ENCODE measurements at places on chromosomes 7 and 10.
A peak's percentile ranks its signal among the peaks of the same experiment; 100 is the strongest.

- DNase-seq, result no peak
Measured at GRCh38 chr7:42831006-42831717, 80.7 kb downstream of the C7orf25 start.

GRCh38 chr7:138785587-138786437 is 12.0 kb upstream of the TMEM213 start:
- DNase-seq, result no peak

- no peak for DNase-seq
Measured at GRCh38 chr10:103822107-103822716, 33.2 kb downstream of the SH3PXD2A start.

DNA sequence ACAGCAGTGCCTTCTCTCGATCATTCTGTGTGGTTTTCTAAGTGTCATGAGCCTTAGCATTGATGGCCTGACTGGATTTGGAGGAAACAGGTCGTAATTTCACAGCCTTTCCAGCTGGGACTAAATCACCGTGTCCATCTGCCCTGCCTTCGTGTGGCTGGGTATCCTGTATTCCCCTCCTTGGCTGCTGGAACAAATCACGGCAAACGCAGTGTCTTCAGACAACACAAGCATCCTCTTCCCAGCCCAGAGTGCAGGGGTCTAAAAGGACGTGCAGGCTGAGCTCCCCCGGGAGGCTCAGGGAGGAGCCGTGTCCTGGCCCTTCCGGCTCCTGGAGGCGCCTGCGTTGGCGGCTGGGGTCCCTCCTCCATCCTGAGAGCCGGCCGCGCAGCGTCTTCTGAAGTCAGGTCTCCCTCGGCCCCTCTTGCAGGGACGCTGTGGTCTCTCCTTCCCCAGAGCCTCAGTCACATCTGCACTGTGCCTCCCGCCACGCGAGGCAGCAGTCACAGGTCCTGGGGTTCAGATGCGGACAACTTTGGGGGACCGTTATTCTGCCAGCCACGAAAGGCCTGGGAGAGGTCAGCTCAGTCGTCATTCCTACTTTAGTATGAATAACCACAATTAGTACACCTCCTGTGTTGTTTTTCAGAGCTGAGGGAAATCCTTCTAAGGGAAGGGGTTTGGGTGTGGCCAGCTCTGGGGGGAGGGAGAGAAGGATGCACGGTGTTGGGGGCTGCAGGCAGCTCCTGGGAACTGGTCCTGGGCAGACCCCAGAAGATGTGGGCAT is 41.1 kb downstream of the FAM20C start:
- no peak for DNase-seq

- DNase-seq, result no peak
Measured at GRCh38 chr7:149245244-149245643, 5.8 kb downstream of the ZNF212 start.

- DNase-seq, result no peak
Measured at GRCh38 chr10:125201791-125202622, 41.6 kb upstream of the CTBP2 start.

DNA sequence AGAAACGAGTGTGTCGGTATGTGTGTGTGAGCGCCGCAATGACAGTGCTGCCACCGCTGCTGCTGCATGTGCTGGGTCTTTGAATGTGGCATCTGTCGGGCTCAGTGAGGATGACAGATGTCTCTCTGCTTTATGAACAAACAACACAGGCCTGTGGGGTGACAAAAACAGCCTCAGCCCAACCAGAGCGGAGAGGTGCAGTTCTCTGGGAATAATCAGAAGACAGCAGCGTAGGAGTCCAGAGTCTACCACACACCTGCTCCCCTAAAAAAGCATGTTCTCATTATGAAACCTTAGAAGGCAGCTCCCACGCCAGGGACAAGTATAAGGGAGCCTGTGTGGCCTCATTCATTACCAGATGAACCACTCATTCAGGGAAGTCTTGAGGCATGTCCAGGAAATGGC is 278.3 kb downstream of the KCNMA1 start:
- DNase-seq, result no peak

GRCh38 chr10:32023264-32023663 is 33.0 kb downstream of the KIF5B start:
- no peak for DNase-seq

DNA sequence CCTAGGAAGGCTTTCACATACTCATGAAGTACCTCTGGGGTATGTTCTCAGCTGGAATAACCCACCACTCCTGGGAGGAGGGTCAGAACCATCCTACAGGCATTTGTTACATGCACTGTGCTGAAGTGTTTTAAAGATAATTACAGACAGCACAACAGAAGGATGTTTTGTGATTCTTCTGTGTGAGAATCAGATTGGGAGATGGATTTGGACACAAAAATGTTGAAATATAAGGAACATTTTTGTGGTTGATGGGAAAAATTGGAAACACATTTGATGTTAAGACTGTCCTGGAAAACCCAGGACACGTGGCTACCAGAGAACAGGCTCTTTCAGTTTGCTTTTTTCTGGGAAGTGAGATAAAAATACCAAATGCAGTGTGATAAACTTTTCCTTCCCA is 61.4 kb downstream of the BICC1 start:
- peak; percentile 85 for DNase-seq

- DNase-seq, result peak; percentile 84
Measured at GRCh38 chr10:24463611-24464426, 254.9 kb downstream of the KIAA1217 start.

DNA sequence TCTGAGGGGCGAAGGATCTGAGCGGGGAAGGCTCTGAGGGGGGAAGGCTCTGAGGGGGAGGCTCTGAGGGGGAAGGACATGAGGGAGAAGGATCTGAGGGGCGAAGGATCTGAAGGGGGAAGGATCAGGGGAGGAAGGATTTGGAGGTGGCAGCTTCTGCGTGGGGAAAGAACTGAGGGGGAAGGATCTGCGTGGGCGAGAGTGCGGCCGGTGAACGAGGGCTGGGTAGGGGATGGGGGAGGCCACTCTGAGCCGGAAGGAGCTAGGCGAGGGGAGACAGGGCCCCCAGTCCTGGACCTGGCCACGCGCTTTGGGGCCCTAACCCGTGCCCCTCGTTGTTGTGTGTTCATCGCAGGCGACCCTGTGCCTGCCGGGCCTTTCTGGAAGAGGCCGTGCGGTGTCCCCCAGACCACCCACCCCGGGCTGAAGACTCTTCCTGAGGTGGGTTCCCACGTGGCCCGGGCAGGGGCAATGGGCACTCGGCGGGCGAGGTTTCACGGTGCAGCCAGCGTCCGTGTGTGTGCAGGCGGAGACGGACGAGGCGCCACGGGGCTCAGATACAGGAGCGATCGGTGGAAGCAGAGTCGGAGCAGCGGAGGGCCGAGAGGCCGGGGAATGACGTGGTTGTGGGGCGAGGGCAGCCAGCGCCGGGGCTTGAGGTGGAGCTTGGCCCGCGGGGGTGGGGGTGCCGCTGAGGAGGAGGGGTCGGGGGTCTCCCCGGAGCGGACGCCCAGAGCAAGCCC is 2.0 kb downstream of the CALY start:
- DNase-seq, result no peak

DNA sequence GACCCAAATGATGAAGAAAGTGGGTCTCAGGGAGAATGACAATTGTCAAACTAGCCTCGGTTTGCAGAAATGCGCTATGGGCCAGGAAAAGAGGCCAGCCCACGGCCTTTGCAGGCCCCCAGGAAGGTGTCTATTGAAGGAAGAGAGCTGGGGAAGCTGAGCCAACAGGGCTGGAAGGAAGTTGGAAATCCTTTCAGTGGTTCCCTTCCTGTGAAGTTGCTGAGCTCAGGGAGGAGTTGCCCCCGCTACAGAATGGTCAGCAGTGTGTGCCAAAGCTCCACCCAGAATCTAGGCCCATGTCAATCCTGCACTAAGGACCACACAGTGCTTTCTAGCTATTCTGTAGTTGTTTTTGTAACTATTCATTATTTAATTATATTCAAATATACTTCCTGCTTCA is 91.6 kb upstream of the ANLN start:
- no peak for DNase-seq

DNA sequence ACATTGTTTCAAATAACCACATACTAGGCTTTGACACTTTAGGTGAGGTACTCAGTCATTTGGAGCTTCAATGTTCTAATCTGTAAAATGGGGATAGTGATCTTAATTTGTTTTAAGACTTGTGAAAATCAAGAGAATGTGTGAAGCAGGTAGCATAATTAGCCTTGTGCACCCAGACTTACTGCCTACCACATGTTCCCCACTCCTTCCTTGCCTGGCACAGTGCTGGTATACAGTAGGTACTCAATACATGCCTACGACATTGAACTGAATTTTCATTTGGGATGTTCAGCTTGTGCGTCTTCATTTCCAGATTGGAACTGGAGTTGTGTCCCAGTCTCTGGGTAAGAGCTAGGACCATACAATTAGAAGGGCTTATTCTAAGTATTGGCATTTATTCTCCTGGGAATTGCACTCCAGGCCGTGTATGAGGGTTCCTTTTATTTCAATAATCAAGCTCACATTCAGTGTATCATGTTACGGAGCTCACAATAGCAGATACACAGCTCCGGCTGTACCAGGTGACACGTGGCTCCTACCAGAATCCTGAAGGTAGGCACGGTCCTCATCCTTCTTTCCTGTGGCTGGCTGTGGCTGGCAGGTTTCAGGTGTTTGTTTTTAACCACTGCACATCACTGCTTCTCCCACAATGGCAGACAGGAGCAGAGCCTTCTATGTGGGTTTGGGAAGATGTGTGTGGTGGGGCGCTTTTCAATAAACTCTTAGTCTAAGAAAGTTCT is 109.4 kb upstream of the PDCD4 start:
- no peak for DNase-seq

GRCh38 chr10:61159253-61159652 is 215.3 kb upstream of the RHOBTB1 start:
- no peak for DNase-seq

GRCh38 chr10:89520706-89521105 is 14.7 kb downstream of the SLC16A12 start:
- no peak for DNase-seq

DNA sequence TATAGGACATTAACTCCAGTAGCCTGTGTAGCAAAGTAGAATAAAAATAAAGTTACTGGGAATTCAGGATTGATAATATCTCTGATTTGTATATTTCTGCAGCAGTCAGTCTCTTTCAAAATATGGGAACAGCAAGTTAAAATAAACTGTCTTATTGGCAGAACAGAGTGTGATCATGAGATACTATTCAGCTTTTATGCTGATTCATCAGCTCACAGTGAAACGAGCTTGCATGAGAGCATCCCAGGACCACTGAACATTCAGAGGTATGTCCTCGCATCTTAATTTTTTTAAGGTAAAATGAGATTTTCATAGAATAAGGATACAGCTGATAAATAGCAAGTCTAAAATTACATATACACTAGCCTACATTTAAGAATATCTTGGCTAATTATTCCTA is 282.5 kb upstream of the MYO3A start:
- no peak for DNase-seq

GRCh38 chr7:55567571-55567970 is 4.7 kb downstream of the VOPP1 start:
- no peak for DNase-seq

- peak; percentile 1 for DNase-seq
Measured at GRCh38 chr10:50216894-50217293, 34.4 kb downstream of the ASAH2 start.

DNA sequence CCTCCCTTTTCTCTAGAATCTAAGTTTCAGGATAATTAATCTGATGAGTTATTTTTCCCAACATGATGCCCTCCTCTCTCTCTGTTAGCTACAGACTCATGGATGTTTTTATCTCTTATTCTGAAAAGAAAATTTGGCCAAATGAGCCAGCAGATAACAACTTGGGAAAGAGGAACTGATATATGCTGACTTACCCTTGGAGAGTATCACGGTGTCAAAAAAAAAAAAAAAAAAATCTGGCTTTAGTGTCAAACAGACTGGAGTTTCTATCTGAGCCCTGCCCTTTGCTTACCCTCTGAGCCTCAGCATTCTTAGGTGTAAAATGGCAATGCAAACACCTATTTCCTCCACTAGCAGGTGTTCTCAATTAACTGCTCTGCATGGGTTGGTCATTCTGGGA is 190.4 kb downstream of the AHR start:
- DNase-seq, result no peak

- DNase-seq, result no peak
Measured at GRCh38 chr7:87445897-87446296, 29.6 kb downstream of the ABCB4 start.

GRCh38 chr7:104922182-104923009 is 91.6 kb upstream of the KMT2E start:
- peak; percentile 38 for DNase-seq

DNA sequence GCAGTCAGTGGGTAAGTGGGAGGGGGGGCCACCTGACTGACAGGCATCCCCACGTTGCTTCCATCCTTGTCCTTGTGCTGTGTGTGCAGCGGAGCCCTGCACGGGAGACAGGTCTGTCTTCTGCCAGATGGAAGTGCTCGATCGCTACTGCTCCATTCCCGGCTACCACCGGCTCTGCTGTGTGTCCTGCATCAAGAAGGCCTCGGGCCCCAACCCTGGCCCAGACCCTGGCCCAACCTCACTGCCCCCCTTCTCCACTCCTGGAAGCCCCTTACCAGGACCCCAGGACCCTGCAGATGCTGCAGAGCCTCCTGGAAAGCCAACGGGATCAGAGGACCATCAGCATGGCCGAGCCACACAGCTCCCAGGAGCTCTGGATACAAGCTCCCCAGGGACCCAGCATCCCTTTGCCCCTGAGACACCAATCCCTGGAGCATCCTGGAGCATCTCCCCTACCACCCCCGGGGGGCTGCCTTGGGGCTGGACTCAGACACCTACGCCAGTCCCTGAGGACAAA is 24.8 kb downstream of the TBATA start:
- DNase-seq, result no peak

DNA sequence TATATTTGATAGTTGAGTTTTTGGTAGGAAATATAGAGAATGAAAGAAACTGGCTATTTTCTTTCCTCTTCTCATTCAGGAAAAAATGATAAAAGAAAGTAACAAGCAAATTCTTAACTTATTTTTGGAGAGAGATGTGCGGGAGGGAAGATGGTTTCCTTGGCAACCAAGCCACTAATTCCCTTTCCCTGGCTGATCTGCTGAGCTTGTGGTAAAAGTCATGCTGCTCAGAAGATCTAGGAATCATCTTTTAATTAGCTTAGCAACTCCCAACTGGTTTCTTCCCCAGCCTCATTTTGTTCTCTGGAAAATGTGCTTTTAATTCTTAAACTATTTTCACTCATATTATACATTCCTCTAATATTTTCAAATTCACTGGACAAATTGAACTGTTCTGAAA is 11.8 kb downstream of the UROS start:
- DNase-seq, result peak; percentile 20

GRCh38 chr10:3124412-3125175 is 48.0 kb downstream of the PITRM1 start:
- DNase-seq, result no peak

DNA sequence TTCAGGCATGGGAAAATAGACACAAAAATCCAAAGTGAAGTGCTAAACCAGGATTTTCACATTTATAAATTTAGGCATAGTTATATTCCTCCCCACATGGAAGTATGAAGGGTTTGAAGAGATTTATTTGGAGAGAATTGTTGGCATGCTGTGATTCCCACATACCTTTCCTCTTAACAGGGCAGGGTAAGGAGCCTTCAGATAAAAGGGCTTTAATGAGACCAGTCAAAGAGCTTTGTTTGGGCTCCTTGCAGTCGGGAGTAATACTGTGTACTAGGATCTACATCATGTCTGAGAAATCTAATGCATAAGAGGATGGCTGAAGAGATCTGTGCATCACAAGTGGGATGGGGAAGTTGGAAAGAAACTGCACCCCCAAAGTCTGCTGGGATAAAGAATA is 140.8 kb upstream of the PTN start:
- DNase-seq, result no peak

GRCh38 chr7:15557186-15557585 is 4.6 kb downstream of the AGMO start:
- no peak for DNase-seq

GRCh38 chr7:92761391-92762097 is 74.8 kb downstream of the CDK6 start:
- no peak for DNase-seq

Measured in fibroblast of skin of left quadriceps (primary cell).